ENCODE measurements at places on chromosomes 6 and 20.

DNA sequence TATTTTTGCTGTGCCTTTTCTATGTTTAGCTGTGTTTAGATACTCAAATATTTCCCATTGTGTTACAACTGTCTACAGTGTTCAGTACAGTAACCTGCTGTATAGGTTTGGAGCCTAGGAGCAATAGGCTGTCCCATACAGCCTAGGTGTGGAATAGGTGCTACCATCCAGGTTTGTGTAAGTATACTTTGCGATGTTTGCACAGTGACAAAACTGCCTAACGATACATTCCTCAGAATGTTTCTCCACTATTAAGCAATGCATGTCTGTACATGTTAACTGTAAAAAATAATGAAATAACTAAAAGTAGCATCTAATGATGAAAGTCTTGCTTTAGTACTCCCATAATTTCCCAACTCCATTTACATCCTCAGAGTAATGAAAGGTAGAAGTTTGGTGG is 46.0 kb downstream of the SERAC1 start:
- no peak for DNase-seq

DNA sequence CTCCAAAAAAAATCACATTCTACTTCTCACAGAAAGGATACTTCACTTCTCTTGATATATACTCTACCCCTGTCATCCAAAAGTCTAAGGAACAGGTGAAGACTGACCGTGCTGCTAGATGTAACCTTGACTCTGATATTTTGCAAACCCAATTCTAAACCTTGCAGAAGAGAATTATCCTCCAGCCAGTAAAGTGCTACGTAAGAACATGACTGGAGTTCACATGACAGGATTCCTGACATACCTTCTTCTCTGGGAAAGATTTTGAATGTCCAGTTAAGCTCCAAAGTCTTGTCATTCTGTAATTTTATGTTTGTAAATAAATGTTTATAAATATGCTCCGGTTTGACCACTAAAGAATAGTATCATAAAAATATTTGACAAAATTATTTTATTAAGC is 35.8 kb downstream of the BTBD9 start:
- DNase-seq, result no peak

GRCh38 chr20:56554869-56555268 is 21.8 kb downstream of the FAM209B start:
- DNase-seq, result no peak

DNA sequence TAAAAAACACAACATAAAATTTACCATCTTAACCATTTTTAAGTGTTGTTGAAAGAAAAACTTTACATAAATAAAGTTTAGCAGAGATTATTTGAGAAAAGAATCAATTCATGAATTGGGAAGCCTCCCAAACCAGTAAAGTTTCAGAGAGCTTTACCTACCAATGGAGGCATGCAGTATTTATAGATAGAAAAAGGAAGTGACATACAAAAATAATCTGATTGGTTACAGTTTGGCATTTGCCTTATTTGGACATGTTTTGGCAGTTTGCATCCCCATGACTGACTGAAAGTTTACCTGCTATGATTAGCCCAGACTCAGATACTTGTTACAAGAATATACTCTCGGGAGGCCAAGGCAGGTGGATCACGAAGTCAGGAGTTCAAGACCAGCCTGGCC is 3.7 kb upstream of the CMTR1 start:
- DNase-seq, result no peak

GRCh38 chr6:56370561-56371211 is 123.3 kb upstream of the COL21A1 start:
- DNase-seq, result no peak

GRCh38 chr20:8132484-8133309 is 631 bp downstream of the PLCB1 start:
- DNase-seq, result peak; percentile 58
